ENCODE measurements at places on chromosomes 2 and 18. TPM values are rescaled to one million over a fixed set of nuclear protein-coding genes. Genes with fewer than 3 reads are reported as not detected.

TXNDC2 gene
- 0.17 TPM for polyA plus RNA-seq

DNA sequence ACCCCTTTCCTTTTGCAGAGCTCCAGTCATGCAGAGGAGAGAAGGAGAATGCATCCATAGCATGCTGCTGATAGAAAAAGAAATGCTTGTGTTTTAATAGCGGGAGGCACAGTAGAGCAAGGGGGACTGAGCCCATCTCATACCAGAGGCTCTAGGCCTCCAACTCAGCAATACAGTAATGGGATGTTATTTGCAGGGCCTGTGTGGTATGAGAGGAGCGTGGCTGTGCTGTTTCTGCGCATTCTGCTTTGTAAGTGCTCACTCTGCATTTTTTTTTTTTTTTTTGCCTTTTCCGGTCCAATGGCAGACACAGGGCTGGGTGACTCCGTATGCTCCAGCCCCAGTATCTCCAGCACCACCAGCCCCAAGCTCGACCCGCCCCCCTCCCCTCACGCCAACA is 200.0 kb downstream of the GBX2 start:
- DNase-seq, result peak; percentile 21

ANKRD23 gene
- polyA plus RNA-seq, result 0.73 TPM

DNA sequence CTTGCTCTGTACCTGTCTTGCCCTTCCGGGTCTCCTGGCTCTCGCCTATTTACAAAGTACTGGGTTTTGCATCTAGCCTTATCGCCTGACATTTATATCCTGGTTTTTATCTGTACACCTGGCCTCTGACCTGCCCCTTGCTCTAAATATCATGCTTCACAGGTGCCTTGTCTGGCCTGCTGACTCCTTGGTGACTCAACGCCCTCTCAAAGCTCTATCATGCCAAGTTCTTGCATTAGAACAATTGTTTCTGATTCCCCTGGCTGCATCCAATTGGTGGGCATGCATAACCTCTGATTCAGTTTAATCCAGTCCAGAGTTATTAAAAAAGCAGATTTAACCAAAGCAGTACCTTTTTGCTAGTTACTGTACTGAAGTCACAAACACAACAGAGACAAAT is 113.9 kb upstream of the CCDC68 start:
- no peak for DNase-seq

DNA sequence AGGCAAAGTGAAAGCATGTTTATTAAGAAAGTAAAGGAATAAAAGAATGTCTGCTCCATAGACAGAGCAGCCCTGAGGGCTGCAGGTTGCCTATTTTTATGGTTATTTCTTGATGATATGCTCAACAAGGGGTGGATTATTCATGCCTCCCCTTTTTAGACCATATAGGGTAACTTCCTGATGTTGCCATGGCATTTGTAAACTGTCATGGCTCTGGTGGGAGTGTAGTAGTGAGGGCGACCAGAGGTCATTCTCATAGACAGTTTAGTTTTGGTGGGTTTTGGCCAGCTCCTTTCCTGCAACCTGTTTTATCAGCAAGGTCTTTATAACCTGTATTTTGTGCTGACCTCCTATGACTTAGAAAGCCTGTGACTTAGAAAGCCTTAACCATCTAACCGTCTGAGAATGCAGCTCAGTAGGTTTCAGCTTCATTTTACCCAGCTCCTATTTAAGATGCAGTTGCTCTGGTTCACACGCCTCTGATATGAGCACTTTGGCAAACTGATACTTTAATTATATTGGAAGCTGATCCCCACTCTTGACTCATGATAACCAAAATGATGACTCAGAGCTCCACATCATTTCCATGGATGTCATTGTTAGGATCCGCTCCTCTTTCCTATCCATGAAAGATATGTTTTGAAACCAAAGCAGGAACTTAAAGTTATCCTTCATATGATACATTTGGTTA is 14.5 kb upstream of the ERMN start:
- no peak for DNase-seq
